ENCODE measurements at places on chromosomes 1 and 21.

DNA sequence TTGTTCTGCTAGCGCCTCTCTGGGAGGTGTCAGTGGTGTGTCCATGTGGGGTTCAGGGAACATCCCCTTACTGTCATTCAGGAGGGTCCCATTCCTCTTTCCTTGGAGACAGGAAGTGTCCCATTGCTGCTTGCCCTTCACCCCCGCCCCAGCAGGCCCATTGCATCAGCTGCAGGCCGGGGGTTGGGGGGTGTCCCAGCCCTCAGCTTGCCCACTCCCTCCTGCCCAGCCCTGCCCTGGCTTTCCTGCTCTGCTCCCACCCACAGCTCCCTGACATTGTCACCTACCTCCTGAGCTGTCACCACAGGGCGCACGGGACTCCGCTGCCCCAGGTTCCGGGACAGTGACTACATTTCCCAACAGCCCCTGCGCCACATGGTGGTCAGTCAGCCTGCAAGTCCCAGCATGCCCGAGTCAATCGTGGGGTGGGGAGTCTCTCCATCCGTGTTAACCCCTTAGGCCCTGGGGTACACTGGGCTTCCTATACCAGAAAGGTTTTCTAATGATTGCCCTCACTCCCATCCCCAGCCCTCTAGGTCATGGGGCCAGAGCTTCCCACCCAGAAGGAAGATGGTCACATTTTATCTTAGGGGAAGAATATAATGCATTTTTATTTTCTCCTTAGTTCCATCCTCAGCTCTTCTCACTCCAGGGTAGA lies at the start of gene INPP5B:
Gene INPP5B (minus strand): TSS at position 351 of the 658 bp plus-strand sequence. CDS start 745 bp downstream, outside the sequence.
- DNase-seq = peak; percentile 61

DNA sequence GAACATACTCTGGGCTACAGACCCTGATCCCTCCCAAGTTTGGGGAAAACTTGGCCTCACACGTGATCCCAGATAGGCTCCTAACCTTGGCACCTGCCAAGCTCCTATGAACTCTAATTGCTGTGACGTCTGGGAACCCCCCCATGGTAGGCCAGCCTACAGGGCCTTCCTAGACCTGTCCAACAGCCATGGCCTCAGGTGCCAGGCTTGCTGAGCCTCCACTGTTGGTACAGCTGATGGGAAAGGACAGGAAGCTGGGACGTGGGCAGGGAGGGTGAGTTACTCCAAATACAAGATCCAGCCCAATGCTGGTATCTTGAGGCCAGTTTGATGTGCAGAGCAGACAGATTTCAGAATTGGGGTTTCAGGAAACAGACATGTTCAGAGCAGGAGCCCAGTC lies 19.1 kb downstream of the SMIM12 start:
- DNase-seq = no peak

DNA sequence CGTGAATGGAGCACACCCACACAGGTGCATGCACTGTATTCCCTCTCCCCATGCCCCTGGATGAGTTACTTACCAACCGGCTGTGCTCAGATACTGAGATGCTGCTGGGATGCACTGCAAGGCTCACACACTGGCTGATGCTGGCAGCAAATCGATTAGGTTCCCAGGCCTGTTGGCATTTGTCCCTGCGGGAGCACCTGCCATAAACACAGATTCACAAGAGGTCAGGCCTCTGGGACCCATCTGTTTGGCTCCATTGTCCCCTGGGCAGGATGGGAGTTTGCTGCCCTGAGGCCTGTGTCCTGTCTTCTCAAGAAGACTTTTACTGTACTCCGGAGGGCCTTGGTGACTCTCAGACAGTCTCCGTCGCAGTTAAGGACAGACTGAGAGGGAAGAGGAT lies 145.4 kb downstream of the PLXNA2 start:
- DNase-seq = no peak

GRCh38 chr1:32755810-32756159 lies 53.2 kb upstream of the SYNC start:
- DNase-seq = no peak

- DNase-seq = no peak
These were observed 259.6 kb upstream of the PLD5 start for GRCh38 chr1:242784084-242784483.

DNA sequence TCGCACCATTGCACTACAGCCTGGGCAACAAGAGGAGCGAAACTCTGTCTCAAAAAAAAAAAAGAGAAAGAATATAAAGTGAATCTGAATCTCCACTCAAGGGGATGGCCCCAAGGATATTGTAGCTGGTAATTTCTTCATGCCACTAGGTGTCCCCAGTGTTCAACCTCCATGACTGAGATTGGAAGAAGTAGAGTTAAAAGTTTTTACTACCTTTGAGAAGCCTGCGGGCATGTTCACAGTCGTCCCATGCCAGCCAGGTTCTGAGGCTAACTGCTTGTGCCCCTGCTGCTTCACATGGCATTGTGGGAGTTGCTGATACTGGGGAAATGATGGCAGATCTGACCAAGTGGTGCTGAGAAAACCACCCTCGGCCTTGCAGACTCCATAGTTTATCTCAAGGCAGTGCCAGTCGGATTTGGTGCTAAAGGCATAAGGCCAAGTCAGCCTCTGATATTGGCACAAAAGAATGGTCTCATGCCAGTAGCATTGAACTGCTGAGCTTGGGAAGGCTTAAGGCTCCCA lies 10.8 kb upstream of the SHISA4 start:
- DNase-seq = no peak

- no peak for DNase-seq
These were observed 15.9 kb upstream of the MUTYH start for GRCh38 chr1:45356186-45356585.

- no peak for DNase-seq
These were observed 600 bp downstream of the CLK2 start for GRCh38 chr1:155272466-155273342.

GRCh38 chr1:41496080-41497055 lies 11.9 kb upstream of the EDN2 start:
- no peak for DNase-seq

GRCh38 chr1:3002349-3003038 lies 18.8 kb upstream of the ACTRT2 start:
- DNase-seq = no peak

- DNase-seq = no peak
These were observed 154.8 kb upstream of the CHODL start for GRCh38 chr21:18089786-18090185.

DNA sequence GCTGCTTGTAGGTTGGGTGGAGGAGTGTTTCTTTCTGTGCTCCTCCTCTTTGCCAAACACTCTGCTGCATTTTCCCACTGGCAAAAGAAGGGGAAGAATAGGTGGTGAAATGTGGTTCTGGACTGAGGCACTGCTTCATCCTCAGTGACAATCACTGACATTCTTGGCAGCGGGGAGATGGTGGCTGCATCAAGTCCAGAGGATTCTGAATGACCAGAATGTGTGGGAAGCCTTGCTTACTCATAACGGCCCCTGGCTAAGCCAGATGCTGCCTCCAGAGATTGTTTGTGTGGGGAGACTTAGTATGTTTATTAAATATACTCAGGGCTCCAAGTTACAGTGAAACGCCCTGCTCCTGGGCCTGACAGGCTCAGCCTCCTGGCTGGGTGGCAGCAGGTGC lies 160.3 kb downstream of the CACNA1E start:
- DNase-seq = no peak

GRCh38 chr1:9031484-9032259 lies 5.4 kb upstream of the SLC2A7 start:
- DNase-seq = no peak

DNA sequence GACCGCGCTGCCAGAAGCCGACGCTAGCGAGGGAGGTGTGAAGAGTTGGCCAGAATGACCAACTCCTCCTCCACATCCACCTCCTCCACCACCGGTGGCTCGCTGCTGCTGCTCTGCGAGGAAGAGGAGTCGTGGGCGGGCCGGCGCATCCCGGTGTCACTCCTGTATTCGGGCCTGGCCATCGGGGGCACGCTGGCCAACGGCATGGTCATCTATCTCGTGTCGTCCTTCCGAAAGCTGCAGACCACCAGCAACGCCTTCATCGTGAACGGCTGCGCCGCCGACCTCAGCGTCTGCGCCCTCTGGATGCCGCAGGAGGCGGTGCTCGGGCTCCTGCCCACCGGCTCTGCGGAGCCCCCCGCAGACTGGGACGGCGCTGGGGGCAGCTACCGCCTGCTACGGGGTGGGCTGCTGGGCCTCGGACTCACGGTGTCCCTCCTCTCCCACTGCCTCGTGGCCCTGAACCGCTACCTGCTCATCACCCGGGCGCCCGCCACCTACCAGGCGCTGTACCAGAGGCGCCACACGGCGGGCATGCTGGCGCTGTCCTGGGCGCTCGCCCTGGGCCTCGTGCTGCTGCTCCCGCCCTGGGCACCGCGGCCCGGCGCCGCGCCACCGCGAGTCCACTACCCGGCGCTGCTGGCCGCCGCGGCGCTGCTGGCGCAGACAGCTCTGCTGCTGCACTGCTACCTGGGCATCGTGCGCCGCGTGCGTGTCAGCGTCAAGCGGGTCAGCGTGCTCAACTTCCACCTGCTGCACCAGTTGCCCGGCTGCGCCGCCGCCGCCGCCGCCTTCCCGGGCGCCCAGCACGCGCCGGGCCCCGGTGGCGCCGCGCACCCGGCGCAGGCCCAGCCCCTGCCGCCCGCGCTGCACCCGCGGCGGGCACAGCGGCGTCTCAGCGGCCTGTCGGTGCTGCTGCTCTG lies 1.2 kb downstream of the GPR88 start:
- DNase-seq = peak; percentile 4

DNA sequence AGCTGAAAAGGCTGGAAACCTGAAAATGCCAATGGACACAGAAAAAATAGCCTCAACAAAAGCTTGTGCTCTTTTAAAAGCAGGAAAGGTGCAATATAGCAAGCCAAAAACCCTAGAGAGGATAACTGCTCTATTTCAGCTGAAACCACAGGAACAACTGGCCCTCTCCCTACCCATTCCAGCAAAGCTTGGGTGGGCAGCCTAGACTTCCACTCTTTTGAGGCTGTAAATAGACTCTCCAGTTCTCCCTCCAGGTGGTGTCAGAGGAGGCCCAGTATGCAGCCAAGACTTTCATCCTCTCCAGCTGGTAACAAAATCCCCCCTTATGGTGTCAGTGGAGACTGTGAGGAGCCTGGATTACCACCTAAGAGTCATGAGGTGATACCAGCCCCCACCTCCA lies 206.9 kb upstream of the PLD5 start:
- DNase-seq = no peak

DNA sequence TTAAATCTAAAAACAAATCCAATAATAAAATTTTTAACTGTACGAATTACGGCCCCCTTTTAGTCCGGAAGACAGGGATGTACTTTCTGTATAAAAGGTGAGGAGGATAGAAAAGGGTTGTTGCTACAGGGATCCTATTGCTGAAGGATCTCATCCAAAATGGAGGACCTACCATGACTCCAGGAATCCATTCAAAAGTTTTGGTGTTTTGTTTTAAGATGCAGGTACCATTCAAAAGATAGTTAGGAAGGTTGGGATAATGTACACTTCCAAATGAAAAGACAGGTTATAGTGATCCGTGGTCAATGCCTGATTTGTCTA lies 1.3 kb upstream of the ENAH start:
- no peak for DNase-seq

- DNase-seq = no peak
These were observed 62.5 kb downstream of the SCCPDH start for GRCh38 chr1:246786606-246787238.

DNA sequence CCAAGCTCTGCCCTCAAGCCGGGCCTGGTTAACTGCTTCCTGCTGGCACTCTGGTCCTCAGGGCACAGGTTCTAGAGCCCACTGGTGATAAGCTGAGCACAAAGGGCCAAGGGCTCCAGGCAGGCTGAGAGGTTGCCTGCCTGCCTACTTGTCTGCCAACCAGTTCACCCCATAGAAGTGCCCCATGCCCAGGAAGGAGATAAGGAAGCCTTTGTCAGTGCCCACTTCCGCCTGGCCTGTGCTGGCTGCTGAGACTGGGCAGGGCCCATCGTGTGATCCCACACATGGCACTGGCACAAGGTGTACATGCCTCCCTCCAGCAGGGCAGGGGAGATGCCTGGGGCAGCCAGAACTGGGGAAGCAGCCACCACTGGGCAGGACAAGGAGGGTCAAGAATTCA lies 24.1 kb downstream of the SLC9A1 start:
- no peak for DNase-seq

DNA sequence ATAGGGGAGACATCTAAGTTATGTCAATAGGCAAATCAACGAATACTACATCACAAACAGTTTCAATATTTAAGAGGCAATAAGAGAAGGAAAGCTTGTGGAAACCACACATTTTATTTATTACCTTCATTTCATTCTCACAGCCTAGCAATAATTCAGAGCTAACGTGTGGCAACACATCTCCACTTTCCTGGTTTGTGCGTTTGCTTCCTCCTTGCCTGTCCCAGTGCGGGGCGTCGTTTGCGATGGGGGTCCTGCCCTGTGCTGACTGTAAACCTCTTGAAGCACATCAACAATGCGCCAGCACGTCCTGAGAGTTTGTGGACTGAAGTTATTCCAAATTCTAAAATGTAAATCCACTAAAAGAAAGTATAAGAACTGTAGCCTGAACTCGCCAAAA lies 14.4 kb upstream of the VPS26C start:
- no peak for DNase-seq

DNA sequence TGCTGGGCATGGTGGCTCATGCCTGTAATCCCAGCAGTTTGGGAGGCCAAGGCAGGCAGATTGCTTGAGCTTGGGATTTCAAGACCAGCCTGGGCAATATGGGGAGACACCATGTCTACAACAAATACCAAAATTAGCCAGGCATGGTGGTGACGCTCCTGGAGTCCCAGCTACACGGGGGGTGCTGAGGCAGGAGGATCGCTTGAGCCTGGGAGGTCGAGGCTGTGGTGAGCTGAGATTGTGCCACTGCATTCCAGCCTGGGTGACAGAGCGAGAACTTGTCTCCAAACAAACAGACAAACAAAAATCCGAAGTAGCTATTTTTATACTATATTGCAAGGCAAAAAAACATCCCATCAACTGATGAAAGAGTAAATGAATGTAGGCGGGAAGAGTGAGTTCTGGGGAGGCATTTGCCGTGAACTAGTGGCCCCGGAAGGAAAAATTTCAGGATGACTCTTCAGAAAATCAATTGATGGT lies 40.6 kb downstream of the NCMAP start:
- no peak for DNase-seq

- DNase-seq = no peak
These were observed 3.5 kb downstream of the TIE1 start for GRCh38 chr1:43304314-43304681.
